ENCODE measurements at places on chromosomes 2 and 18.

GRCh38 chr18:42514512-42514911 lies 559.5 kb downstream of the PIK3C3 start:
- DNase-seq = peak; percentile 71

- DNase-seq = no peak
These were observed 112.4 kb downstream of the AOX1 start for GRCh38 chr2:200698217-200698616.

DNA sequence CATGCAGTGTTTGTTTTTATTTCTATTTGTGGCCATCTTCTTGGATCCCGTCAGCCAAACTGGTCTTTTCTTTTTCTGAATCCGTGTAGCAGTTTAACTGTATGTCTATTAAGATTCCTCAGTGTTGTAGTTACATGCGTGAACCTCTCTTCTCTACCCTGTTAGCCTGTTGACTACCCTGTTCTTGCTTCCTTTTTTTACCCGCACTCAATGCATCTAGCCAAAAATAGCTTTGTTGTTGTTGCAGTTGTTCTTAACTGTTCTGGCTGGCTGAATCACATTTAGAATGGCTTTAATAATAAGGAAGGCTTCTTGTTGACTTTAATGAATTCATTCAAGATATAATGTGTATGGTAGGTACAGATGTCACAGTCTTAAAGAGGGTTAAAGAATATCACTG lies 137.1 kb downstream of the LCLAT1 start:
- no peak for DNase-seq

DNA sequence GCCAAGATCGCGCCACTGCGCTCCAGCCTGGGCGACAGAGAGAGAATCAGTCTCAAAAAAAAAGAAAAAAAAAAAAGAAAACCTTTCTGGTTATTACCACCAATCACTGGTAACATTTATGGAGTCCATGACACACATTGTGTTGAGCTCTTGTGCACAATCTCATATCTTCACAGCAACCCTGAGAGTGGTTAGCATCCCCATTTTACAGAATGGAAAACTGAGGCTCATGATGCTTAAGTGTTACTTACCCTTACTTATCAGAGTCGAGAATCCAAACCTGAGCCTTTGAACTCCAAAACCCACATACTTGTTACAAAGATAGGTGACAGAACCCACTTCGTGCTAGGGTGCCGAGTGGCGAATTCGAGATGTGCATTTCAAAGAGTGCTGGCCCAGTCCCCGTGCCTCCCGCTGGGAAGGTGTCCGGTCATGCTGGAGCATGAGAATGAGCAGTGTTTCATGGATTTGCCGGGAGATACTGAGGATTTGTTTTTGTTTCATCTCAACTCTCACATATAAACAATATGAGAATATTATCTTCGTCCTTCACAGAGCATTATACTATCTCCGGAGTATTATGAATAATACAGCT lies 50.9 kb downstream of the CYP27C1 start:
- DNase-seq = no peak

GRCh38 chr2:28232295-28232694 lies 160.4 kb upstream of the FOSL2 start:
- peak; percentile 17 for DNase-seq

GRCh38 chr18:12858991-12859390 lies 25.0 kb downstream of the PTPN2 start:
- no peak for DNase-seq

DNA sequence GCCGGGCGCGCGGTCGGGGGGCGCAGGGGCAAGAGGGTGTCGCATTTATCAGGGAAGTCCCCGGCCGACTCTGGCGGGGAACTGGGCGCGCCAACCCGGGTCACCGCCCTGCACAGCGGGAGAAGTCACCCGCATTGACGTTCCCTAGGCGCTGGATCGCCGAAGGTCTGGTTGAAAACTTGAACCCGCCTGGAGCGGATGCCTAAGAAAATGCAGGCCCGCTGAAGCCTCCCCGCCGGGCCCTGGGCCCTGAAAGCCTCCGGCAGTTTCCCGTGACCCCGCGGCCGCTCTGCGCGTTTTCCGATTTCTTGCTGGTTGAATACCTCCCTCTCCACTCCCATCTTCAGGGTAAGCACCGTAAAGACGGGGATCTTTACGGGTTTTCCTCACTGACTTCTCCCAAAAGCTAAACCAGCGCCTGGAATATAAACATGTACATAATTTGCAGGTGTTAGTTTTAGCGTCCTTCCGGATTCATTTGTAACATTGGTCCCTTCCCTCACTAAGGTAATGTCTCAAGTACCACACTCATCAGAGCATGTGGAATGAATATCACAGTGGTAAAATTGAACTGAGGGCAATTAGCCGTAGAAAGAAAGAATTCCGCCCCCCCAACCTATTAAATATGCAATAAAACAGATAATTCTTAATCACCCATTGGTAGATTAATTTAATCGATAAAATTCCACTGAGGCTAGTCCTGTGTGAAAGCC lies 675 bp upstream of the SPIRE1 start:
- peak; percentile 18 for DNase-seq

DNA sequence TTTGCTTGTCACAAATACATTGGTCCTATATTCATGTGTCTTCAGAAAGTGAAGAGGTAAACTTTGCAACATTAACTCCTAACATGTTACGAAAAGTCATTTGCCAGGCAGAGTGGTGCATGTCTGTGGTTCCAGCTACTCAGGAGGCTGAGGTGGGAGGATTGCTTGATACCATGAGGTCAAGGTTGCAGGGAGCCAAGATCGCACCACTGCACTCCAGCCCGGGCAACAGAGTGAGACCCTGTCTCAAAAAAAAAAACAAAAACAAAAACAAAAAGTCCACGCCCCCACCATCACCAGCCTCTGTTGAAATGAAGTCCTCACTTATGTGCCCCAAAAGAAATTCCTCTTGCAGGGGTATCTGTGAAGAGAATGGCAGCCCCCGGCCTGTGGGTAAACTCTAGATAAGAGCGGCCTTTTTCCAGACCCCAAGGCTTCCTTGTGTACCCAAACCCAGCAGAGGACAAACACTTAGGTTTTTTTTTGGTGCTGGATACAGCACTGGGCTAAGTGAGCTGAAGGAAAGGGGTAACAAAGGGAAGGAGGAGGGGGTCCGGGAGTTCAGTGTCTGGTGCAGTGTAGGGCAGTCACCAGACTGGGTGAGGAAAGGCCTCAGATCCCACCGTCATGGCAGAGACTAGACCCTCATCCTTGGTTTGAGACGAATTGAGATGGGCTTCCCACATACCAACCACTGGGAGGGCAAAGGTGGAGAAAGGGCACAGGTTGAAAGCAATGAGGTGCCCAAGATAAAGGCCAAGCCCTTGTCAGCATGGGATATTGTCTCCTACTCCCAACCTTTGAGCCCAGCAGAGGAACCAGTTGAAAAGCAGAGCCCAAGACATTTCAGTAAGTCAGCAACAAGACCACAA lies 19.2 kb downstream of the HSPD1 start:
- no peak for DNase-seq

- DNase-seq = peak; percentile 4
These were observed 25.9 kb downstream of the CCDC85A start for GRCh38 chr2:56209701-56210100.

DNA sequence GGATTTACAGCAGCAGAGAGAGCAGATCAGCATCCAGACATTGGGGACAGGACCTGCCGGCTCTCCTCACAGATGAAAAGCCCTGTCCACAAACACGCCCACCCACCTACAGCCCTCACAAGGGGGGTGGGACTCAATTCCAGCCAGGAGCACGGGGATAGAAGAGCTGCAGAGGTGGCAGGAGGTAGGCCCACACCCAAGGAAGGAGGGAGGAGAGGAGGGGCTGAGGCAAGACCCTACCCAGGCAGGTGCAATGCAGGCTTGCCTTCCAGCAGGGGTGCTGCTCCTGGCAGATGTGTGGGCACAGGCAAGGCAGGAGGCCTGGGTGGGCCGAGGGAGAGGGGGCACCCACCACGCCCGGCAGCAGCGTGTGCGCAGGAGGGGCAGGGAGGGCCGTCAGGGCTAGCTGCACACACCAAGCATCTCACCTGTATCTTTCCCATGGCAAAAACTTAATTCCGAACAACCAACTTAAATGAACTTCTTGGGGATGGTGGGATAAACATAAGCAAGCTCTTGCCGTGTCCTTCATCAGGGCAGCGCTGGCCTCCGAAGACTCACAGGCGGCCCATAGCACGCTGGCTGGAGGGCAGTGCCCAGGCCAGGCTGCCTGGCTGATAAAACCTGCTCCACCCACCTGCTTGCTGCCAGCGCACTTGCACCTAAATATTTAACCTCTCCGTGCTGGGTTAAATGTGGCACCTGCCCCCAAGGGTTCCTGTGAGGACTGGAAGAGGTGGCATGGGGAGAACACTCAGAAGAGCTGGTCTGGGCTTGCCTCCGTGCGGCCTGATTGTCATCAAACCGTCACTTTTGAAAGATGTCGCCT lies 219.5 kb downstream of the HDAC4 start:
- DNase-seq = no peak

- peak; percentile 18 for DNase-seq
These were observed 63.8 kb downstream of the RTP5 start for GRCh38 chr2:241933179-241933911.

- no peak for DNase-seq
These were observed 52.3 kb downstream of the DDX1 start for GRCh38 chr2:15643791-15644585.

GRCh38 chr18:40179729-40180461 lies 1775.1 kb upstream of the PIK3C3 start:
- no peak for DNase-seq

- DNase-seq = no peak
These were observed 6.4 kb downstream of the MARS2 start for GRCh38 chr2:197711578-197711977.

DNA sequence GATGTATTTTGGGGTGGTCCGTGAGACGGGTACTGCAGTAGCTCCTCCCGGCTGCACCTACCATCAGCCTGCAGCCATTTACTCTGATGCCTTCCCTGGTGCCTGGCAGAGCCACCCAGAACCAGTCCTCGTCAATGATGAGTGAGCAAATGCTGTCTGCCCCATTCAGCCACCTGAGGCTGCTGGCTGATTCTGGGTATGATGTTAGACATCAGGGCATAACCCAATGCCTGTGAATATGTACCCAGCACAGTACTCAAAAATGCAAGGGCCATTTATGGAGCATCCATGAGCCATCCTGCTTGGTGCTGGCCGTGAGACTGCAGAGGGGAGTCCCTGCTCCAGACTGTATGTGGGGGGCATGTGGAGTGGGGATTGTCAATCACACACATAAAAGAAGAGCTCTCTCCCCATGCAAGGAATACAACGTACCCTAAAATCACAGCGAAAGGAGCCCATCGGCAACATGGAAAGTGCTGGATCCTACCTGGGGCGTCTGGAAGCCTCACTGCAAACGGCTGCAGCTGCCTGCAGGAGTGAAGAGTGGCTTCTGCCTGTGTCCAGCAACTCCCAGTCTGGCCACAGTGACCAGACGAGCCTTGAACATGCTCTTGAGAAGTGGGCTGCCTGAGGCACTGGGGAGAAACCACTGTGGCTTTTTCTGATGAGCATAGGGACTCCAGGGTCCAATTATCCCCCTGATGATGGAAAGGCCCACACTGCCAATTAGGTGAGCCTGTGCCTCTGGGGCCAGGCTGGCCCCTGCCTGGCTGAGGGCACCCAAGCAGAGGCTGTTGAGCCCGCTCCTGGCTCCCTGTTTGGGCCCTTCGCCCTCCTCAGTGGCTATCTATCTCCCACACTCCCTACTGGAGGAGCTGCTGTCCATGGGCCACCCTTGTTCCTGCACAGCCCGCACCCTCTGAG lies 2.4 kb upstream of the OR6B2 start:
- DNase-seq = no peak

DNA sequence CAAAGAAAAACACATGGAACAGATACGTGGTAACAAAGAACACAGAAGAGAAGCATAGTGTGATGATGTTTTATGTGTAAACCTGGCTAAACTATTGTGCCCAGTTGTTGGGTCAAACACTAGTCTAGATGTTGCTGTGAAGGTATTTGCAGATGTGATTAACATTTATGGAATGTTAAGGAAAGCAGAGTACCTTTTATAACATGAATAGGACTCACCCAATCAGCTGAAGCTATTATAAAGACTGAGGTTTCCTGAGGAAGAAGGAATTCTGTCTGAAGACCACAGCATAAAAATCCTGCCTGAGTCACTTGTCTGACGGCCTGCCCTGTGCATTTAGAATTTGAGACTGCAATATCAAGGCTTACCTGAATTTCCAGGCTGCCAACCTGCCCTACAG lies 253.1 kb downstream of the DYM start:
- peak; percentile 32 for DNase-seq

DNA sequence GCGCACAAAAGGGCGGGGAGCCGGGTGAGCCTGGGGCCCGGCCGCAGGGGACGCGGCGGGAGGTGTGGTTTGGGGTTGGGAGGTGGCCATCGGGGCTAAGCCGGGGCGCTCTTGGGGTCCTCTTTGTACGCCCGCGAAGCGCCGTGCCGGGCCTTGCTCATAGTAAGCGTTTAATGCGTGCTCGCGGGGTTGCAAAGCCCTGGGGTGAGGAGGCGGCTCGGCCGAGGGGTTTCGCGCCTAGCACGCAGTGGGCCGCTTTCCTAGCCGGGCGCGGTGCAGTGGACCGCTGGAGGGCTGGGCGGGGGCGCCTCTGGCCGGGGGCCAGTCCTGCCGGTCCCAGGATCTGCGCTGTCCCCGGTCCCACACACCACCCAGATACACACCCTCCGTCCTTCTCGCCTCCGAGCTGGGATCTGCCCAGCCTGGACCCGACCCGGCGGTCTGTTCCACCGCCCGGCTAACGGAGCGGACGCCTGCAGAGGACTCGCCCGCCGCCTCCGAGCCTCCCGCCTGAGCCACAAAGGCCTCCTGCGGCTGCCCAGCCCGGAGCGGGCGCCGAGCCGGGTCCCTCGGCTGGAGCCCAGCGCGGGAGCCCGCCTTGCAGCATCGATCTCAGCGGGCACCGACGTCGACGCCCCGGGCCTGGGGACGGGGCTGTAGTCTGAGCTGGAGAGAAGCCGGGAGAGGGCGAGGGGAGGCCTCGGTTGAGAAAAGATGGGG lies 564 bp downstream of the DPYSL5 start:
- DNase-seq = no peak
